ENCODE measurements at places on chromosomes 12 and 14. TPM values are rescaled to one million over a fixed set of nuclear protein-coding genes. Genes with fewer than 3 reads are reported as not detected.
A peak's percentile ranks its signal among the peaks of the same experiment; 100 is the strongest.

- DNase-seq, result no peak
Measured at GRCh38 chr12:21725731-21726130, 48.8 kb downstream of the KCNJ8 start.

PRIM1 gene
- 32.6 TPM for total RNA-seq

CATSPERB gene
- total RNA-seq, result not detected

DNA sequence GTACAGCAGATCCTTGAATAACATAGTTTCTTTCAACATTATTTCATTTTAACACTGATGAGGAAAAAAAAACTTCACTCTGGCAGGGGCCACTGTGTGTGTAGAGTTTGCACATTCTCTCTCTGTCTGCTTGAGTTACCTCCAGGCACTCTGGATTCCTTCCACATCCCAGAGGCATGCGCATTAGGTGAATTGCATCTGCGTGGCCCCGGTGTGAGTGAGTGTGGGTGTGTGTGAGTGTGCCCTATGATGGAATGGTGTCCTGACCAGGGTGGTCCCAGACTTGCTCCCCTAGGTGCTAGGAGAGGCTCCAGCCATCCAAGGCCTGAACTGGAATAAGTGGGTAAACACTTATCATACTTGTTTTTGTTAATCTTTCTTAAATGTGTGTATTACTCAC is 90.6 kb upstream of the LRIG3 start:
- DNase-seq, result no peak

- DNase-seq, result no peak
Measured at GRCh38 chr12:11739980-11740577, 90.6 kb downstream of the ETV6 start.

- DNase-seq, result no peak
Measured at GRCh38 chr12:52676163-52676562, 4.0 kb downstream of the KRT1 start.

DNA sequence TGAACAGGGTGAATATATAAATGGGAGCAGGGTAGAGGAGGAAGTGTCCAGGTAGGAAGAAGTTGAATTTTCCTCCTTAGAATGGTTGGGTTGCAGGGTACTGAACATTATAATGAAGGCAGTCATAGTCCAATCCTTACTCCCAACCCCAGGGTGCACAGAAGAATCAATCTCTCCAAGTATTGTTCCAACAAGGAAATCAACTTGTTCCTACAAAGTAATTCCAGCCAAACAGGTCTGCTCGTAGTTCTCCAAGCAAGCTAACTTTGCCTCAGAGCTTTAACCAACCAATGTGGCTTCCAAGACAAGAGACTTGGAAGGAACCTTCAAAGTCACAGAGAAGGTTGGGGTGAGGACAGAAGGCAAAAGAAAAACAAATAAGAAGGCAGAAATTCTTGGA is 527.2 kb downstream of the MED13L start:
- no peak for DNase-seq

GRCh38 chr12:125684968-125685790 is 619.9 kb downstream of the AACS start:
- no peak for DNase-seq

DNA sequence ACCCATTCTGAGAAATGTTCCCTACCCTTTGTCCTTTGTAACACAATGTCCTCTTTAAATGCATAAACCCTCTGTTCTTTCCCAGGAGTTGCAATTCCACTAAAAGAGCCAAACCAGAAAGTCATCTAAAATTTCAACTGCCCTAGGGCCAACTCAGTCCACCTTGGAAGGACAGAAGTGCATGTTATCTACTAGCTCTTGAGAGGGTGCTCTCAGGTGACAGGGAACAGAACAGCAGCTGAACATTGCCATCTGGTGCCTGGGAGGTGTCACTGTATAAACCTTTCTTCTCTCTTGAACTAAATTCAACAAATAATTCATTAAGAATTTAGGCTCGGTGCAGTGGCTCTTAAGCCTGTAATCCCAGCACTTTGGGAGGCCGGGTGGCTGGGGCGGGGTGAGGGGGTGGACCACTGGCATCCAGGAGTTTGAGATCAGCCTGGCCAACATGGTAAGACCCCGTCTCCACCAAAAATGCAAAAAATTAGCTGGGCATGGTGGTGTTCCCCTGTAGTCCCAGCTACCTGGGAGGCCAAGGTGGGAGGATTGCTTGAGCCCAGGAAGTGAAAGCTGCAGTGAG is 10.3 kb upstream of the FERMT2 start:
- DNase-seq, result peak; percentile 43

MDP1 gene
- total RNA-seq, result 6.4 TPM

MAP1LC3B2 gene
- 1.8 TPM for total RNA-seq

- DNase-seq, result peak; percentile 16
Measured at GRCh38 chr12:99390707-99391106, 256.8 kb upstream of the GARIN6 start.

AQP6 gene
- not detected for total RNA-seq

Measured in A172 (cell line).